ENCODE measurements at places on chromosomes 16 and 17.

DNA sequence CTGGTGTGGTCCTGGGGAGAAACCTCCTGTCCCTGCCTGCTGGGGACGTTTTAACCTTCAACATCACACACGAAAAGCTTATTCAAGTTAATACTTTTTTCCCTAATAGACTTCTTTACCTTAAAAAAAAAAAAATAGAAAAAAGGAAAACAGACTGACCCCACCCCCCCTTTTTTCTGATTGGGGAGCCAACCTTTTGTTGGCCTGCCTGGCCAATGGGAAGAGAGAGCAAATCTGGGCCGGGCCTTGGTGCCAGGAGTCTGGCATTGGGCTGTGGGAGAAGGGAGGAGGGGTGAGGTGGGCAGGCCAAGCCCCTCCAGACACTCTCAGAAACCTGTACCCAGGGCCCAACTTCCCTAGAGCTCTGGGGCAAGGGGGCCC, 3.0 kb downstream of the CBX8 start:
- DNase-seq, result no peak

GRCh38 chr17:14198575-14198974, 38.1 kb downstream of the CDRT15 start:
- DNase-seq, result no peak

DNA sequence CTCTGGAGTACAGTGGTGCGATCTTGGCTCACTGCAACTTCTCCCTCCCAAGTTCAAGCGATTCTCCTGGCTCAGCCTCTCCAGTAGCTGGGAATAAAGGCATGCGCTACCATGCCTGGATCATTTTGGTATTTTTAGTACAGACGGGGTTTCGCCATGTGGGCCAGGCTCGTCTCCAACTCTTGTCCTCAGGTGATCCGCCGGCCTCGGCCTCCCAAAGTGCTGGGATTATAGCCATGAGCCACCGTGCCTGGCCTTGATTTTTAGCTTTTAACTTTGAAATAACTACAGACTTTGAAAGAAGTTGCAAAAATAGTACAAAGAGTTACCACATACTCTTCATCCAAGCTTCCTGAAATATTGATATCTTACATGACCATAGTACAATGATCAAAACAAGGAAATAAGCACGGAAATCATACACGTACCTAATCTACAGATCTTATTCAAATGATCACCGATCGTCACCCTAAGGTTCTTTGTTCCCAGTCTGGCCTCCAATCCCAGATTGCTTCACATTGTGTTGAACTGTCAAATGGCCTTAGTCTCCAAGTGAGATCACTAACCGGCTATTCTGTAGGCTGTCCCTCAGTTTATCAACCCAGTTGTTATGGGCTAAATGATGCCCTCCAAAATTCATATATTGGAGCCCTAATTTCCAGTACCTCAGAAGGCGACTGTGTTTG, 18.4 kb downstream of the NPIPA1 start:
- no peak for DNase-seq

DNA sequence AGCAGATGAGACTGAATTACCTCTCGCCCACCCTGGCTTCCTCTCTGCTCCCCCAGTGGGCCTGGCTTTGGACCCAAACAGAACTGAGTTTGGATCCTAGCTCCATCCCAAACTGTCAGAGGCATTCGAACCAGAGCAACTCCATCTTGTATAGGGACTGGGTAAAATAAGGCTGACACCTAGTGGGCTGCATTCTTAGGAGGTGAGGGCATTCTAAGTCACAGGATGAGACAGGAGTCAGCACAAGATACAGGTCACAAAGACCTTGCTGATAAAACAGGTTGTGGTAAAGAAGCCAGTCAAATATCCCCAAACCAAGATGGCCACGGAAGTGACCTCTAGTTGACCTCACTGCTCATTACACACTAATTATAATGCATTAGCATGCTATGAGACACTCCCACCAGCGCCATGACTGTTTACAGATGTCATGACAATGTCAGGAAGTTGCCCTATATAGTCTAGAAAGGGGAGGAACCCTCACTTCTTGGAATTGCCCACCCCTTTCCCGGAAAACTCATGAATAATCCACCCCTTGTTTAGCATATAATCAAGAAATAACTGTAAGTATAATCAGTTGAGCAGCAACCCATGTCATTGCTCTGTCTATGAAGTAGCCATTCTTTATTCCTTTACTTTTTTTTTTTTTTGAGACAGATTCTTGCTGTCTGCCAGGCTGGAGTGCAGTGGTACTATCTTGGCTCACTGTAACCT, 44.4 kb downstream of the LYRM1 start:
- DNase-seq, result no peak

- no peak for DNase-seq
Observed at GRCh38 chr16:57134982-57135381, 42.6 kb downstream of the CPNE2 start.

DNA sequence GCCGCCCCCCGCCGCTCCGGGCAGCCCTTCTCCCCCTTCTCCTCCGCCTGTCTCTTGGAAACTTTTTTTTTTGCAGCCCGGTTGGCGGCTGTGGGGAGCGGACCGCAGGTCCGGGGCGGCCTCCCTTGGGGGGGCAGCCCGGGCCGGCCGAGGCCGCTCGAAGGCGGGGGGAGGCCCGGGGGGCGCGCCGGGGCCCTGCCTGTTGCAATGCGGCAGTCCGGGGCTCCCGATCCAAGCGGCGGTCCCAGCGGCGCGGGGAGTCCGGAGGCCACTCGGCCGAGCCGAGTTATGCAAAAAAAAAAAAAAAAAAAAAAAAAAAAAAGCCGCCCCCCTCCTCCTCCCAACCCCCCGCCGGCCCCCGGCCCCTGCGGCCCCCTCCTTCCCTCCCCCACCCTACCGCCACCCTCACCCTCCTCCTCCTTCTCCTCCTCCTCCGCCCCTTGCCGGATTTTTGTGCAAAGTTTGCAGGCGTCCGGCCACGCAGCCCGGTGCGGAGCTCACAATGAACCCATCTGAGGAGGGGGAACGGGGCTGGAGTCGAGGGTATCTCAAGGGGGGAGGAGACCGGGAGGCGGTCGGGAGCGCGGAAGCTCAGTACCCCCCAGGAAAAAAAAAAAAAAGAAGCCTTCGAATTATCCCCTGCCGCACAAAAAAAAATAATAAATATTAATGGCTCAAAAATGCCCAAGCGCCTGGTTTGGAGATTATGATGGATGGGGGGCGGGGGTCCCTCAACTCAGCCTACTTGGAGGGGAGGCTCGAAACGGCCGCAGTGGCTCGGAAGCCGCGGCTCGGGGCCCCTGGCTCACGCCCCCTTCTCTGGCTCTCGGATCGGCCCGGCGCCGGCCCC, at the start of gene ZNF423:
Gene ZNF423, minus strand, starts transcription at position 291 of the 850 bp plus-strand sequence. CDS start 338 bp downstream, outside the sequence.
- DNase-seq, result no peak

DNA sequence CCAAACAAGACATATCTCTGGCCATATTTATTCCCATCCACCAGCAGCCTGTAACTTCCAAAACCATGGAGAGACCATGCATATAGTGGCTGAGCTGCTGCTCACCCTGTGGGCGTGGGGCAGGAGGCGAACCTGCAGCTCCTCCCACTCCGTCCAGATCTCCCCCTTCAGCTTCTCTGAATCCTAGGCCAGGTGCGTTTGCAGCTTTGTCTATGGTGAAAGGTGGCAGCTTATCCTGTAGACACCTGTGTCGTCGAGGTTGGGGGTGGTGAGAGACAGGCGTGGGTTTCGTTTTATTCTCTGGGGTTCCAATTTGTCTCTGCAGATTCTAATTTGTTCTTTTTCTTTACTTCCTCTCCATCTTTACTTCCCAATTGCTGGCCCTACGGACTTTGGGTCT, 9.7 kb upstream of the ANKS4B start:
- no peak for DNase-seq

DNA sequence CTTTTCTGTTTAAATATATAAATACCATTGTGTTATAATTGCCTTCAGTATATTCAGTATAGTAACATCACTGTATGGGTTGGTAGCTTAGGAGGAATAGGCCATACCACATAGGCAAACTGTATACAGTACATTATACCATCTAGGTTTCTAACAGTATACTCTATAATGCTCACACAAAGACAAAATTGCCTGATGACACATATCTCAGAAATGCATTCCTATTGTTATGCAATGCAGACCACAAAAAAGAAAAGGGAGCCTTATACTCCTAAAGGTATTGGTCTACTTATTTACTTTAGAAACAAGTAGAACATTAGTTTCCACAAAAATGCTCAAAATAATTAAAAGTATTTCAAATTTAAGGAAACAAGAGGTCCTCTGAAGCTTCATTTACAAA, 47.9 kb downstream of the SETD6 start:
- DNase-seq, result peak; percentile 11

- DNase-seq, result no peak
Observed at GRCh38 chr16:70750893-70751467, 50.0 kb downstream of the VAC14 start.

GRCh38 chr16:28003021-28003865, 60.3 kb downstream of the GSG1L start:
- DNase-seq, result no peak

DNA sequence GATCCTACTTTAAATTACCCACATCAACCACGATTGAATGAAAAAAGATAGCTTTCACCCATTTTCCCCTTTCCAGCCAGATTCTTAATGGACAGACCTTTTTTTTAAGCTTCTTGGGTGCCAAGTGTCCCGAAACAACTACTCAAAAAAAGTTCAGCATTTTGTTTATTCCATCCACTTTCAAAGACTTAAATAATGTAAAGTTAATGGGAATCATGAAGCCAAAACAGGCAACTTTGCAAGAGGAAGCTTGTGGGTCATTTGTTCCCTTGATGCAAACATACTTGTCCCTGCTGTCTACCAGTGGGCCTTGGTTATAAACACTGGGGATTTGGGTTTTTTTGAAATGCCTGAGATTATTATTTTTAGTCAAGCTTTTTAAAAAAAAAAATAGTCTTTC, 414.0 kb upstream of the PSMD7 start:
- no peak for DNase-seq

DNA sequence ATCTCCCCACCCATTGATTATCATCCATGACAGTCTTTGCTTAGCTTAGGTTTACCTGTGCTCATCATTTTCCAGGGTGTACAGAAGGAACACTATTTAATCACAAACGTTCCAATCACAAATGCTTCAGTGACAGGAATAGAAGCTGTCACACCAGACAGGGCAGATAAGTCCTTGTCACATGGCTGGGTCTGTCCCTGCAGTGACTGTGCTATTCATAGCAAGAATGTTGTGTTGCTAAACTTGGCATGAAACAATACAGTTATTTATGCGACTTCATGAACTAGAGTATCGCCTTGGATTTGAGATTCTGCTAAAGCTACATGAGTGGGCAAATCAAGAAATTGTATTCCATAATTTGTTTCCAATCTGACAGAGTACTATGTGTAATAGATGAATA, 108.4 kb downstream of the CDH13 start:
- no peak for DNase-seq

Measured in HS-27A (cell line).